ENCODE measurements at places on chromosomes 5 and 9.
A peak's percentile ranks its signal among the peaks of the same experiment; 100 is the strongest.

DNA sequence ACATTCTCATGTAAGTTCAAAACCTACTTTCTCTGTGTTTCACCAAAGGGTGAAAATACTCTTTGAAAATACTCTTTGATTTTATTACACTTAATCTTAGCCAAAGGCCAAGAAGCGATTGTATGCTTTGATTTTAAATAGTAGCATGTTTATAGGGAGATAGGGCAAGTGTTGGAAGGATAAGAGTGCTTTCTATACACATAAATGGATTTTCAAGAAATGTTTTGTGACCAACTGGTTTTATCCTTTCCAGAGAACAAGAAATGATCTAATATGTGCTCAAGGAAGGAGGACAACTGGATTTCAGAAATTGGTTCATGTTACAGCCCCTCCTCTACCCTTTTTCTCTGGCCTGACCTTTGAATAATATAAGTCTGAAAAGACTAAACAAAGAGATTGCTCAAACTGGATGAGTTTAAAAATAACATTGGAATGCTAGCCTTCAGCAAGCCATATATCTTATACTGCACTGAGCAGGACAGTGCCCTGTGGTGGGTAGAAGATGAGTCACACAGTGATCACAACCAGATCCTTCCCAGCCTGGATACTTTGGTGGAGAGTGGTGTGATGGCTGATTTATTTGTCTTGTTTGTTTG lies 13.1 kb downstream of the PALM2AKAP2 start:
- no peak for DNase-seq

DNA sequence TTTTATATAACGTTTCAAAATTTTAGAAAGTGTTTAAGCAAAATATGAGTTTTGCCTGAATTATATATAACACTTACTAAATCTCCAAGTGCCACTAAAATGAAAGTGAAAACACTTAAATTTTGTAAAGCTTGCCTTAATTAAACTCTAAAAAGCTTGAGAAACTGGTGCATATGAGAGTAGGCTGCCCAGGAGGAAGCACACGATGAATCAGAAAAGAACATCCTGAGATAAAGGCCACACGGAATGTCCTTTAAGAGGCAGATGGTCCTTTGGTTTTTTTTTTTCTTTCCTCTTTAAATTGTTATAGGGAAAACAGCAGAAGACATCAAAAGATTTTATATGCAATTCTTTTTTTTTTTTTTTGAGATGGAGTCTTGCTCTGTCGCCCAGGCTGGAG lies 60.3 kb downstream of the HABP4 start:
- DNase-seq = no peak

DNA sequence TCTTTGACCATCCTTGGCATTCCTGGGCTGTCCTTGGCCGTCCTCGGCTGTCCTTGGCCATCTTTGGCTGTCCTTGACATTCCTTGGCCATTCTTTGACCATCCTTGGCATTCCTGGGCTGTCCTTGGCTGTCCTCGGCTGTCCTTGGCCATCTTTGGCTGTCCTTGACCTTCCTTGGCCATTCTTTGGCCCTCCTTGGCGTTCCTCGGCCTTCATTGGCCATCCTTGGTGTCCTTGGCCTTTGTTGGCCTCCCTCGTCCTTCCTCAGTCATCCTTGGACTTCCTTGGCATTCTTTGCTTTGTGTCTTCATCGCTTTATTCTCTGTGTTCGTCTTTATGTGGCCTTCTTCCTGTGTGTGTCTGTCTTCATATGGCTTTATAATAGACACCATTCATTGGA lies 20.7 kb downstream of the NDUFS6 start:
- DNase-seq = no peak

GRCh38 chr5:158802941-158803341 lies 296.8 kb downstream of the EBF1 start:
- DNase-seq = no peak

DNA sequence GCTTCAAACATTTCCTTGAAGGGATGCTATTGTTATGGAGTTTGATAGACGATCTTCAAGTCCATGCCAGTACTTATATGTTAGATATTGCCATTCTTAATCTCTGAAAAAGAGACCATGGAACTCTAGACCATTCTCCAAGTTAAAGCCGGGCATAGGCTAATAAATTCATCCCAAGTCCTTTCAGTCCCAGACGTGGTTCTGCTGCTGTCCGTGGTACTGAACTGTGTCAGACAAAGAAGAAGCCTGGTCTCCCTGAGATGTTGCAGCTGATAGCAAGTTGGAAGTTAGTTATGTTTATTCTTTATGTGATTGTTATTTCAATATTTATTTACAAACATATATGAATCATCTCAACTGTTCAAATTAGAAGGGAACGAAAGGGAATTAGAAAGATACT lies 158.7 kb downstream of the NMUR2 start:
- no peak for DNase-seq

DNA sequence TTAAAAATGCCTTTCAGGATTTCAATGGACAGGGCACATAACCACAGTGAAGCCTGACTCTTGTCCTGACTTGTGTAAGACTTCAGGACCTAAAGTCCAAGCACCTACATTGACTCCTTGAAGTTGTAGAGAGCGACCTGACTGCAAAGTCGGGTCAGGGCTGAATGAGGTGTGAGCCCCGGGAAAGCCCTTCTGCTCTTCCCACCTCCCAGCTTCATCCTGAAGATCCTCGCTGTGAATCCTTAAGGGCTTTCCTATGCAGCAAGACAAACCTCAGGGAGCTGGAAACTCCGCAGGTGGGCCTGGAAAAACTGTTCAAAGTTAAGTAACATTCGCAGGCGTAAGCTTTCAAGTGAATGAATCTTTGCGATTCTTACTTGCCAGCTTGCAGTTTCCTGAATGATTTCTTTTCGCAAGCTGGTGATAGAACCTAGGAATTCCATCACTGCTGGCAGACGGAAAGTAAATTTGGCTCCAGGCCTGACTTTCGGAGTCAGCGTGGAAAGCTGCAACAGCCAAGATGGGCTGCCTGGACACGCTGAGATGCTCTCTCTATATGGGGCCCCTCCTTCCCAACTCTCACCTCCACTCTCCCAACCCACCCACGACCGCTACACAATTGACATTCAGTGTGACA lies 10.9 kb downstream of the SEMA5A start:
- no peak for DNase-seq

DNA sequence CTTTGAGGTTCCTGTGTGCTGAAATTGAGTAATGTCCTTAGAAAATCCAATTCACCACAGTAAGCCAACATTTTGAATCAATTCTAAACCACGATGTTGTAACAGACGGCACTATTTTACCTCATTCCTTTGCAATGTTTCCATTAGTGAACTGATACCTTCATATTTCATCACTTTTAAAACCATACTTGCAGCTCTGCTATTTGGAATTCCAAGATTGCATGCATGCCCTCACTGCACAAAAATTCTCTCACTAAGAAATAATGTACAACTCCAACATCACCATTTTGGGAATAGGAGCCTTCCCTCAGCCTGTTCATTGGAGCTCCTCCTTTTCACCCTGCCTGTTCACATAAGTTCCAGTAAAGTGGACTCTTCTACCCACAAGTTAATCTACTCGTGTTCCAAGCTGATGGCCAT lies 74.8 kb upstream of the TGFBR1 start:
- DNase-seq = no peak

DNA sequence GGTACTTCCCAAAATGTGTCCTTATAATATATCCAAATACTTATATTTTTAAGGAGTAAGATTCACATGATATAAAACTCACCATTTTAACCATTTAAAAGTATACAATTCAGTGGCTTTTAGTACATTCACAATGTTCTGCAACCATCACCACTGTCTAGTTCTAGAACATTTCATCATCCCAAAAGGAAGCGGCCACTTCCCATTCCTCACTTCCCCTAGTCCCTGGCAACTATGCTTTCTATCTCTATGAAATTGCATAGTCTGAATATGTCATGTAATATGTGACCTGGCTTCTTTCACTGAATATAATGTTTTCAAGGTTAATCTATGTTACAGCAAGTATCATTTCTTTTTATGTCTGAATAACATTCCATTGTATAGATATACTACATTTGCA lies 615.1 kb upstream of the SGCD start:
- no peak for DNase-seq

- DNase-seq = no peak
Measured at GRCh38 chr9:135489188-135489906, 9.8 kb downstream of the PPP1R26 start.

GRCh38 chr9:106970219-106970975 lies 107.4 kb downstream of the ZNF462 start:
- DNase-seq = no peak

GRCh38 chr5:126680191-126680817 lies 79.6 kb downstream of the PHAX start:
- DNase-seq = no peak

DNA sequence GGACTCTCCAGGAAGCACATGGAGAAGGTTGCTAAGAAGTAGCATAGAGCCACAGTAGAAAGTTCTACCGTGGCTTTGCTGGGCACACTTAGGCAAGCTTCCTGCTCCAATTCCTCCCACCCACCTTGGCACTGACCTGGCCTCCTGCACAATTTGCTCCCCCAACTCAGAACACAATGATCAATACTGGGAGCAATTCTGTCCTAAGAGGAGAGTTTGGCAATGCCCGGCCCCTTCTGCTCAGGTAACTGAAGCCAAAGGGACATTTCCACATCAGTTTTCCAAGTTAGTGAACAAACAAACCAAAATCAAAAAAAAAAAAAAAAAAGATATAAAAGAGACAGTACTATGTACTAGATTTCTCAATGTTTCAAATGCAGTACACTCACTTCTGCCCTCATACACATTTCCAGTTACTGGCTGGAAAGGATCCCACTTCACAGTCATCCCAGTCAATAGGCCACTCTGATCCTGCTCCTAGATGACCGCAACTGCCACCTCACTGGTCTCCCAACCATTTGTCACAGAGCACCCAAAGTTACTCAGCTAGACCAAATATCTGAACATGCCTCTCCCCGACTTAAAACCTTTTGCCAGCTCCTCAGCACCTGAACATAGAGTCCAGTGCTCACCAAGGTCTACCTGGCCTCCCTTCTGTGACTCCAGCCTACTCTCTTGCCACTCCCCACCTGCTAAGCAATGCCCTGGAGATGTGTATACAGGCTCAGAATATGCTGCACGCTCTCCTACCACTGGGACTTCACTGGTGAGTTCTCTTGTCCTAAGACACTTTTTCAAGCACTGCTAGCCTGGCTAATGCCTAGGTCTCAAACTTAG lies 21.3 kb downstream of the ABCA1 start:
- DNase-seq = no peak

- DNase-seq = no peak
Measured at GRCh38 chr9:133986774-133987445, 5.2 kb downstream of the VAV2 start.

- DNase-seq = no peak
Measured at GRCh38 chr9:123691765-123692303, 238.1 kb downstream of the DENND1A start.

DNA sequence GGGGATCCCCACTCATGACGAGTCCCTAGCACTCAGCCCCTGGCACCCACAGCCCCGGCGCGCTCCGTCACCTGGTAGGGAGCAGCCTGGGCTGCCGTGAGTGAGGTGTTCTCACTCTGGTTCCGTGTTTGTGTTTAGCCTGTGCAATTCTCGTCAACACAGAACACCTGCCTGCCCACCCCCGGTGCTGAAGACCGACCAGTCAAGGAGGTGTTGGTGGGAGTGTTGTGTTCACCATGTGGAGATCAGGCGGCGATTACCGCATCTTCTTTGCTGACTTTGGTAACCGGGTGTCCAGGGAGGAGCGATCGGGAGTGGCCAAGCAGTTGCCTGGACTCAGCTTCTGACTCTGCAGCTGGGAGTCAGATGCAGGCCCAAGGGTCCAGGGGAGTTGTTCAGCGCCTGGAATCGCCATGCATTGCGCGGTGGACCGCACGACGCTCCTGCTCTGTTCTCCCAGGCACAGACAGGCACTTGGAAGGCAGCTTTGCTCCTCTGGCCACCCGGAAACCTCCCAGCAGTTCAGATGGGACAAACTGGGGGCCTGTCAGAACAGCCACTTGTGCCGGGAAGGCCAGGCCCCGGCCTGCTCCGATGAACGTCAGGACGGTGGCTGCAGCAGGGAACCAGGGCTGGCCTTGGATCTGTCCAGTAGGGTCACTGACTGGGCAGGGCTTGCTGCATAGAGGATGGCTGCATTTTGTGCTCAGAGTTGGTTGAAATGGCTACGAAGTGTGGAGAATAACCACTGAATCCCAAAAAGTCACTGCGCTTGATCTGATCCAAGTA lies 28.2 kb downstream of the EXOC3 start:
- DNase-seq = no peak

- peak; percentile 6 for DNase-seq
Measured at GRCh38 chr5:152113401-152113800, 188.8 kb upstream of the GLRA1 start.

- DNase-seq = no peak
Measured at GRCh38 chr9:125842242-125842641, 95.1 kb downstream of the PBX3 start.

Data from activated CD8-positive, alpha-beta memory T cell treated with anti-CD3 and anti-CD28 coated beads for 48 hours (primary cell).